ENCODE measurements at places on chromosomes 12 and 14. TPM values are rescaled to one million over a fixed set of nuclear protein-coding genes. Genes with fewer than 3 reads are reported as not detected.

The NPFF gene
- total RNA-seq: not detected

The MYO1H gene
- total RNA-seq: not detected

The SLC17A8 gene
- total RNA-seq: not detected

The AKAP6 gene
- 4.0 TPM for total RNA-seq

The GPR84 gene
- total RNA-seq: not detected

The C12orf54 gene
- not detected for total RNA-seq

The ENDOU gene
- total RNA-seq: not detected

The AACS gene
- total RNA-seq: 22.0 TPM

The NFE2 gene
- total RNA-seq: not detected

The KLRD1 gene
- 0.28 TPM for total RNA-seq

The STAC3 gene
- 1.1 TPM for total RNA-seq

The FERMT2 gene
- 143 TPM for total RNA-seq

The GPR162 gene
- 0.96 TPM for total RNA-seq

The DPPA3 gene
- total RNA-seq: not detected

The ALX1 gene
- total RNA-seq: not detected

The ESPL1 gene
- total RNA-seq: 10.0 TPM

The TBX3 gene
- total RNA-seq: 16.1 TPM

The TSHR gene
- not detected for total RNA-seq

The TBX5 gene
- under 0.01 TPM for total RNA-seq

The KERA gene
- not detected for total RNA-seq

The VTI1B gene
- total RNA-seq: 73.6 TPM

The NXPH4 gene
- total RNA-seq: 4.4 TPM

The CDKN1B gene
- total RNA-seq: 52.0 TPM

The C1S gene
- total RNA-seq: 213 TPM

The FAIM2 gene
- total RNA-seq: 1.7 TPM

The ASB2 gene
- total RNA-seq: under 0.01 TPM

The KIF26A gene
- total RNA-seq: under 0.01 TPM

The PLEKHD1 gene
- not detected for total RNA-seq

The FOXA1 gene
- not detected for total RNA-seq

The KRT81 gene
- total RNA-seq: 0.96 TPM

The LMNTD1 gene
- total RNA-seq: 0.38 TPM

The HIF1A gene
- total RNA-seq: 502 TPM

The KRT6C gene
- not detected for total RNA-seq

The IPO8 gene
- 29.3 TPM for total RNA-seq

The RIPK3 gene
- 0.56 TPM for total RNA-seq

The KIF5A gene
- total RNA-seq: 0.28 TPM

The BRI3BP gene
- total RNA-seq: 13.8 TPM

The HSP90AA1 gene
- 2,123 TPM for total RNA-seq

The PEBP1 gene
- 198 TPM for total RNA-seq

The GPR132 gene
- not detected for total RNA-seq

The PAH gene
- not detected for total RNA-seq

The KCNH3 gene
- under 0.01 TPM for total RNA-seq

The LRP1 gene
- total RNA-seq: 326 TPM

The ACSS3 gene
- 6.3 TPM for total RNA-seq

The CTSG gene
- not detected for total RNA-seq

The RPGRIP1 gene
- total RNA-seq: not detected

The KRT2 gene
- not detected for total RNA-seq

The ARHGDIB gene
- 90.9 TPM for total RNA-seq

The TMEM233 gene
- total RNA-seq: 0.56 TPM

The RAD51B gene
- 21.1 TPM for total RNA-seq

The RPL10L gene
- not detected for total RNA-seq

The RHOJ gene
- total RNA-seq: 2.8 TPM

The MYRFL gene
- total RNA-seq: under 0.01 TPM

The ADAM21 gene
- 1.5 TPM for total RNA-seq

The RASAL1 gene
- total RNA-seq: not detected

The KRT8 gene
- total RNA-seq: 18.6 TPM

The ADCY4 gene
- total RNA-seq: 15.5 TPM

The THAP2 gene
- 7.0 TPM for total RNA-seq

The SSPN gene
- 12.1 TPM for total RNA-seq

Data from regular cardiac myocyte (primary cell).